CD8-positive, alpha-beta T cell (primary cell): ENCODE measurements at places on chromosomes 13 and 19.

DNA sequence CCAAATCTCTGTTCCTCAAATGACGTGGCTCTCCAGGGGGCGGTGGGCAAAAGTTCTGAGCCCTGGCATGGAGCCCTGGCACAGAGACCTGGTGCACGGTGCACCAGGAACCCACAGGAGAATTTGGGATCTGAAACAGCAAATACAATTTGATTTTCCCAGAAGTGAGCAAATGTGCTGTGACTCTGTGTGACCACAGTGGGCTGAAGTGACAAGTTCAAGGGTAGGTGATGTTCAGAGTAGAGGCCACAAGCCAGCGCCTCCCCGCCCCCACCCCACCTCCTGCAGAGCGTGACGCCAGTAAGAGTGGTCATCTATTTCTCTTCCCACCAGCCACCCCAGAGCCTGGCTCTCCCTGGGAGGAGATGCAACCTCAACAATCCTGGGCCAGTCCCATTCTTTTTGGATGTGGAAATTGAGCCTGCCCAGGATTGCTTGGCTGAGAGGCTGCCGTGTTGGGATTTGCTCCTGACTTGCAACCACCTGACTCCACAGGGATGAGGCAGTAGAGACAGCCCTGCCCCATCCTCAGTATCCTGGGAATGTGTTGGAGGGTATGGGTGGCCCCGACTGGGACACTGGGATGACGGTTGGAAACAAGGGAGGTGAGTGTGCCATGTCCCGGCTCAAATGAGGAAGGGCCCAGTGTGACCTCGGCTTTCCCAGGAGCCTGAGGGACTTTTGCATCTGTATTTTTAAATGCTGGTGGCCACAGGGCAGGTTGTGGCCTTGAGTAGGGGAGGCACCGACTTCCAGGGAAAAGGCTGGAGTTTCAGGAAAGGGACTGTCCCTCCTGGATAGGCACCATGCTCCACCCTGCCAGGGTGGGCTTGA is 11.1 kb upstream of the BCL3 start:
- no peak for DNase-seq

DNA sequence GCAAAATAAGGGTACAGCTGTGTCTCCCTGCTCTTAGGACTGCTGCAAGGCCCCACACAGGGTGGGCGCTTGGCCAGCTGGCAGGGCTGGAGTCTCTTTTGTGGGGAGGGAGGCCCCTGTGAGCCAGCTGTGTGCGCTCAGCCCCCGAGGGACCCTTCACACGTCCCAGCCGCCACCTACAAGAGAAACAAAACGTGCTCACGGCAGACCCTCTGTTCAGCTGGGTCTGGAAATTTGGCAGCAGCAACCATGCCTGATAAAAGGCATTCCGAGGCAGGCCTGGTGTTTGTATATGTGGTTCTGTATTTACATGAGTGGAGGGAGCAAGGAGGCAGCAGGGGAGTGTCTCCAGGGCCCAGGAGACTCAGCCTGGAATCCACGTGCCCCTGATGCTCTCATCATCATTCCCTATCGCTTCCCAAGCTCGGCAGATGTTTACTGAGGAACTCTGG is 49.7 kb downstream of the CRTC1 start:
- no peak for DNase-seq

- DNase-seq = no peak
Measured at GRCh38 chr13:94568443-94568842, 27.5 kb downstream of the TGDS start.

DNA sequence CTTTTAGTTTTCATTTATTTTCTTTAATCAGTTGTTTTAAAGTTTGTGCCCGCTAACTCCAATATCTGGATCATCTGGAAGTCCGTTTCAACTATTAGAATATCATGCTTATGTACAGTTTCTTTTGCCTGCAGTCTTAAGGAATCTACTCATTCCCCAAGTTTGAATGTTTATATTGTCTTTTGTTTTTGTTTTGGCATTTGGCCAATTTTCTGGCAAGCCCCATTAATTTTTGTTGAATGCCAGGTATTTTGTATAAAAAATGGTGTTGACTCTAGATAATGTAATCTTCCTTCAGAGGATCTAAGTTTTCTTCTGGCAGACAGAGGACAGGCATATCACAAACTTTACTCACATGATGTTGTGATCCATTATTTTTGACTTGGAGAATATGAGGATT is 11.1 kb upstream of the ZNF235 start:
- DNase-seq = no peak

- no peak for DNase-seq
Measured at GRCh38 chr13:112526146-112526853, 61.7 kb downstream of the TUBGCP3 start.

DNA sequence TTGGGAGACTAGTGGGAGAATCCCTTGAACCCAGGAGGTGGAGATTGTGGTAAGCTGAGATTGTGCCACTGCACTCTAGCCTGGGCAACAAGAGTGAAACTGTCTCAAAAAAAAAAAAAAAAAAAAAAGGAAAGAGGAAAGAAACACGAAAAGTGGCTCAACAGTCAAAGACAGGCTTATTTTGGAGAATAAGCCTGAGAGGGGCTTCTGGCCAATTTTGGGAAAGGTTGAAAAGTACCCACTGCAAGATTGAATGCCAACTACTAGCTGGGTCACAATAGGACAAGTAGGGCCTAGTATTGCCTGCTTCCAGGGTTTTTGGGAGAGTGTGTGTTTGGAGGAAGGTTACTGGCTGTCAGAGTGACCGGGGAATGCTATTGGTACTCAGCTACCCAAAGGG is 17.2 kb downstream of the FBXO17 start:
- DNase-seq = no peak

- DNase-seq = peak; percentile 36
Measured at GRCh38 chr19:18425515-18426415, 6.6 kb downstream of the SSBP4 start.

- DNase-seq = no peak
Measured at GRCh38 chr19:34969721-34970120, 5.7 kb upstream of the ZNF792 start.

DNA sequence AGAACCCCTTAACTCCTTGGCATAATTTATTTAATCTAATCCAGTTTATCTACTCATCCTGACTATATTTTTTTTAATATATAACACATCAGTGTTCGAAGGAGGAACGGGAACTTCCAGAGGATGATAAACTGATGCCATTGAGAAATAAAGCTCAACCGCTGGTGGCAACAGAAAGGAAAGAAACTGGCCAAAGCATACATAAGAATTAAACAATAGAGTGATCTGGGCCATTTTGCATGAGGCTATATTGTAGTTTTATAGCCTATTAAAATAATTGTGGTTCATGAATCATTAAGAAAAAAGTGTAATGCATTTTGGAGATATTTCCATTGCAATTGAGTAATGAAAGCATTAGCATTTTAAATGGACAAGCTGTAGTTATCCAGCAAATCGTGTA is 94.2 kb downstream of the FRY start:
- DNase-seq = no peak

GRCh38 chr19:22622901-22623840 is 11.0 kb upstream of the ZNF492 start:
- no peak for DNase-seq

- peak; percentile 22 for DNase-seq
Measured at GRCh38 chr13:99614465-99614885, 113.2 kb downstream of the TM9SF2 start.

DNA sequence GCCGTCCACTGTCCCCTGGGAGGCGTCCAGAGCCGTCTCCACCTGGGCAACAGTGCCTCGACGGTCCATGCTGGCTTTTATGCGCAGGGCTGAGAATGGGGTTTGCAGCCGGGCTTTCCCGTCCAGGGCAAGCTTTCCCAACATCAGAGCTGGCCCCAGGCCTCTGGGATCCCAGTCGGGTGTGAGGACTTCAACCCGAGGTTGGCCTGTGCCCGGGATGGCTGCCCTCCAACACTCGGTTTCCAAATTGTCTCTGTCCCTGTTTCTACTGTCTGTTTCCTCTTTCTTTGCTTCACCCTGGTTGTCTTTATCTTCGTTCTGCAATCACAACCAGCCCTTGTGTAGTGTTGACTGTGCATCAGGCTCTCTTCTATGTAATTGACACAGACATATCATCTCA is at the start of gene IFNL4:
IFNL4 (minus strand) TSS at position 51 of the 400 bp plus-strand sequence.
- no peak for DNase-seq

DNA sequence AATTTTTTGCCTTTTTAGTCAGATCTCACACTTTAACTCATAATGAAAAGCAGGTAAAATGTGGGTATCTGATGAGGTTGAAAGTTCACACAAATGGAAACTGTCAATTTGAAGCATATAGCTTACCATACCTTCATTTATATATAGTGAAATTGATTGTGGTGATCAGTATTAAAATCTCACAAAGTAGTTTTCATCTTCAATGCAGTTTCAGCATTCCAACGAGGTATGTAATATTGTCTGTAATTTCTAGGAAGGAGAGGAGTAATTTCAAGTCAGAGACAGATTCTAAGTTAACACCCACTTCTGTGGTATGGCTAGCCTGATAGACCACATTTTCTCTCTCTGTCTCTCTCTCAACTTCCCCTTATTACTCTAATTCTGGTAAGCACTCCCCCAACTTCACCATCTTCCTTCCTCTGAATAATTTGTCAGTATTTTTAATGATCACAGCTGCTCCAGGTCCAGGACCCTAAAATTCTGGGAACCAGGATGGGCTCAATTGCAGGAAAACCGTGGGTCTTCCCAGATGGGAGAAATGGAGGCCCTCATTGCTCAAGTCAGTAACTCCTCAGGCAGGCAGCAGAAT is 455.7 kb downstream of the FGF9 start:
- no peak for DNase-seq

DNA sequence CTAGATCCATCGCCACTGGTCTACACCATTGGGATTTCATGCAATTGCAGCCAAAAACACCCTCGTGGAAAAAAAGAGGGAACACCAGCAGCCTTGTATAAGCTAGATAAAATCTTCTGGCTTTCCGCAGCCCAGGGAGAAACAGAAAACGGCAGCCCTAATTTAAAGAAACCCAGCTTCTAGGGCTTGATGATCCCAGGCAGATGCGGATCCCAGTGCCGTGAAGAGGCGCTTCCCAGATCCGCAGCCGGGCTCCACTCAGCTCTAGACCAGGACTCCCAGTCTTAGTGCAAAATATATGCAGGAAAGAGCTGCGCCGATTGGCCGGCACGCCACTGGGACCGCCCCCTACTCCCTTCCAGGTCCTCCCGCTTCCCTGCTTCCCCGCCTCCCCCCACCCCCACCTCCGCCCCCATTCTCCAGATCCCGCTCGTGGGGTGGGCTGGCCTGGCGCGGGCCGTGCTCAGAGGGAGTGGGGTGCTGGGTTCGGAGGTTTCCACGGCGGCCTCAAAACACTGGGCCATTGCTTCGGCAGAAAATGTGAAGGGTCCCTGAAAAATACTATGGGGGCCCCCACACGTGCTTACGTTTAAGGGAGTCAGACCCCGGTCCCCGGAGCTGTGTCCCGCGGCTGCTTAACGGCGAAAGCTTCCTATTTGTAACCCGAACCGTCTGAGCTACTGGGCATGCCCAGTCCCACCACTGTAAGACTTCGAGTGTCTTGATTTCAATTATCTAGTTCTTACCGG is 63.1 kb downstream of the SERP2 start:
- DNase-seq = peak; percentile 44

DNA sequence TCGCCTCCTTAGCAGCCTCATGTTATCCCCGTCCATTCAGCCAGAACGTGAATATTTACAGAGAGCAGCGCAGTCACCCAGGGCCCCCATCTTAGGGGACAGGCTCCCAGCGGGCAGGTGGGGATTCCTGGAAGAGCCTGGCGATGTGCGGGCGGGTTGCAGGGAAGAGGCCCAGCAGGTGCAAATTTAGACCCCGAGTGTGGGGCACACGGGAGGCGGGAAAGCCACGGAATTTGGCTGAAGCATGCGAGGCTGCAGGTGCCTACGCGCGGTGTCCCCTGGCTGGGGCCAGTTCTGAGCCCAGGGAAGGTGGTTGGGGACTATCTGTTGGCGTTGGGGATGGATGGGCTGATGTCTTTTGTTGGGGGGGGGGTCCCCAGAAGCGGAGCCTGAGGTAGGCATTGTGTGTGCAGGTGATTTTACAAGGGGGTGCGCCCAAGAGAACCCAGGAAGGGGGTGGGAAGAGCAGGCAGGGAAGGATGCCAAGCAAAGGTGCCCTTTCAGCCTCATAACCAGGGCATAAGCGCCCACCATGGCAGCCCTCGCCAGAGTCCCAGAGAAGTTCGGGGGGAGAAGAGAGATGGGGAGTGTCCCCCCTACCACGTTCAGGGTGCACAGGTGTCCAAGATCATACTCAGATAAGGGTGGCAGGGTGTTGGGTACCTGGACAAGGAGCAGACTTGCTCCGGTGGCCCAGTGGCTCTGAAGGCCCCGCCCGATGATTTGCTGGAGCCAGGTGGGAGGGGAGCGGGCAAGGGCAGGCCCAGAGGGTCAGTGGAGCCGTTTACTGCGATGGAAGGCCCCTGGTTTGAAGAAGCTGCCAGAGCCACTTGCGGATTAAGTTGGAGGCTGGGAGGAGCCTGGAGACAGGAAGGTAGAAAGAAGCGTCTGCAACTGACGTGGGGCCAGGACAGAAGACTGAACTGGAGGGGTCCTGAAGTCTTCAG is 1.2 kb downstream of the TPGS1 start:
- DNase-seq = no peak

GRCh38 chr19:2110822-2111221 is 14.1 kb downstream of the IZUMO4 start:
- DNase-seq = no peak

DNA sequence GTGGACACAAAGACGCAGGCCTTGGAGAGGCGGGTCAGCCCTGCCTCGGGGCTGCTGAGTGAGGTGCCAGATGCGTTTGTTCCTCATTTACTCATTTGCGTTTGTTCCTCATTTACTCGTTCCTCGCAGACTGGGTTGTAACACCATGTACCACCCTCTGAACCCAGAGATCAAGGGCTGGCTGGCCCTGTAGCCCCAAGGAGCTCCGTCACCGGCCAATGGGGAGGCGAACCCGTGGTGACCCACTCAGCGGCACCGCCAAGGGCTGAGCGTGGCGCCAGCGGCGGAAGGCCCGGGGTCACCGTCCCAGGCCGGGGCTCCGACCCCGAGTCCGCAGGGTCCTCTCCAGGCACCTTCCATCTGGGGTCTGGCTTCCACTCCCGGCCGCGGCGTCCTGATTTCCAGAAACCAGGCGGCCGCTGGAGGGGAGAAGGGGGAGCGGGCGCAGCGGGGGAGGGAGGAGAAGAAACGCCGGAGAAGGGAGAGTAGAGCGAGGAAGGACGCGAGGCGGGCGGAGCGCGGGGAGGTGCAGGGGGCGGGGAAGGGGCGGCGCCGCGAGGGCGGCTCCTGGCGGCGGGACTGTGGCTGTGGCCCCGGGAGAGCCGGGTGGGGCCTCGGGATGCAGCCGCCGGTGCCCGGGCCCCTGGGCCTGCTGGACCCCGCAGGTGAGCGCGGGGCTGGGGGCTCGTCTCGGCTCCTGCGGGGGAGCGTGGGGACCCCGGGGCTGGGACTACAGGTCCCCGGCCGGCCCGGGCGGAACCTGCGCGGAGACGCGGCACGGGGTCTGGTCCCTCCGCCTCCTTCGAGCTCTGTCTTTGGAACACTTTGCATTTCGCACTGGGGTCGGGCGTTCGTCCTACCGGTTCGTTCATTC is at the start of gene TMEM255B:
TMEM255B (plus strand) TSS at position 576 of the 874 bp plus-strand sequence; CDS start at position 620, 44 bp downstream.
- DNase-seq = peak; percentile 75

DNA sequence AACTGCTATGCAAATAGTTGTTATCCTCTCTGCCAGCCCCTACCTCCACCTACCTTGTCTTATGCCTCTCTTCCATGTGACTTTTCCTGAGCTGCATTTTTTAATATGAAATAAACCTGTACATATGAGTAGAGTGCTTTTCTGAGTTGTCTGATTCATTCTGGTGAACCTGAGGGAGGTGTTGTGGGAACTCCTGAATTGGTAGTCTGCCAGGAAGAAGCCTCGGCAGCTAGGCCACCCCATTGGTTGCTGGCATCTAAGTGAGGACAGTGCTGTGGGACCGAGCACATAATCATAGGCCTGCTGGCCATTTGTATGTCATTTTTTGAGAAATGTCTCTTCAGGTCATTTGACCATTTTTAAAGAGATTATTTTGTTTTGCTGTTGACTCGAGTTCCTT is 1146.8 kb downstream of the UQCRFS1 start:
- DNase-seq = no peak

GRCh38 chr19:54189145-54189734 is at the start of gene MBOAT7:
Gene MBOAT7 (minus strand): TSS chr19:54189580. CDS start chr19:54188508, 1,072 bp downstream.
- no peak for DNase-seq
